ENCODE measurements at places on chromosomes 13 and 19.
A peak's percentile ranks its signal among the peaks of the same experiment; 100 is the strongest.

DNA sequence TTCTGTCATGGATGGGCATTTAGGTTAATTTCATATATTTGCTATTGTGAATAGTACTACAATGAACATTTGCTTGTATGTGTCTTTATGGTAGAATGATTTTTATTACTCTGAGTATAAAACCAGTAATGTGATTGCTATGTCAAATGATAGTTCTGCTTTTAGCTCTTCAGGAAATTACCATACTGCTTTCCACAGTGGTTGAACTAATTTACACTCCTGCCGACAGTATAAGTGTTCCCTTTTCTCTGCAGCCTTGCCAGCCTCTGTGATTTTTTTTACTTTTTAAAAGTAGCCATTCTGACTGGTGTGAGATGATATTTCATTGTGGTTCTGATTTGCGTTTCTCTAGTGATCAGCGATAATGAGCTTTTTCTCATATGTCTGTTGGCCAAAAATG is 6.5 kb downstream of the SIGLEC7 start:
- no peak for DNase-seq

DNA sequence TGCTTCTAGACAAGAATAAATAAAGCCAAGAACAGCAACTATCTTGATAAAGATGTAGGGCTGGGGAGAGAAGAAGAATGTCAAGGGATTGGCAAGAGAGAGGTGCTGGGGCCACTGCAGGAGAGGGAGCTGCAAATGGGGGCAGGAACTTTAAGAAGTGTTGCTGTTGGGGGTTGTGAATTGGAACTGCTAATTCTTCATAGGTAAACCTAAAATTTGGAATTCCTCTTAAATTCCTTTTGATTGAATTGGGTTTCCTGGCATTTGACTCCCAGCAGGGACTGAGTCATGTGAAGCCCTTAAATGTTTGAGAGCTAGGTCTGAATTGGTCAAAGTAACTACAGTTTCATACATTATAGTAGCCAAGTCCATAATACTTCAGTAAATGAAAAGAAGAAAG is 305.6 kb upstream of the TMTC4 start:
- DNase-seq: no peak

- peak; percentile 94 for DNase-seq
Measured at GRCh38 chr19:56142087-56142787, 1.1 kb downstream of the ZNF444 start.

- no peak for DNase-seq
Measured at GRCh38 chr19:11168568-11168967, 13.0 kb upstream of the SPC24 start.

GRCh38 chr13:114132419-114133121 is at the start of gene RASA3:
Gene RASA3 (minus strand): TSS chr13:114132623. CDS start chr13:114132489, 134 bp downstream.
- DNase-seq: no peak

GRCh38 chr13:56314765-56315164 is 826.0 kb upstream of the PRR20A start:
- no peak for DNase-seq

DNA sequence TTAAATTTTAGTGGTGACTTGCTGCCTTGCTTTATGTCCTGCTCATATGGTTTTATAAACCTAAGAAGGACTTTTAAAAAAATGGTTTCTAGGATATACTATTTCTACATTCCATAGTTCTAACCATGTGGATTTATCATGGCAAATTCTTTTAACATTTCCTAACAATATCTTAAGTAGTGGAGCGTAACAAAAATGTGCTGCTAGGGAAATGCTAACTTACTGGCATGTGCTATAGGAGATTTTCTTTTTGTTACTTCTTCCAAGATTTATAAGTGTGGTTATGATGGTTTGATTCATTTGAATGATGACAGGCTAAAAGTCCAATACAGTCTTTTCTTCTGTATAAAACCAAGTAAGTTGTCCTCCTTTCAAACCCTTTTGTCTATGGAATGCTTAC is 713.7 kb downstream of the SLITRK1 start:
- DNase-seq: no peak

GRCh38 chr13:98761126-98761985 is 8.9 kb upstream of the SLC15A1 start:
- no peak for DNase-seq

DNA sequence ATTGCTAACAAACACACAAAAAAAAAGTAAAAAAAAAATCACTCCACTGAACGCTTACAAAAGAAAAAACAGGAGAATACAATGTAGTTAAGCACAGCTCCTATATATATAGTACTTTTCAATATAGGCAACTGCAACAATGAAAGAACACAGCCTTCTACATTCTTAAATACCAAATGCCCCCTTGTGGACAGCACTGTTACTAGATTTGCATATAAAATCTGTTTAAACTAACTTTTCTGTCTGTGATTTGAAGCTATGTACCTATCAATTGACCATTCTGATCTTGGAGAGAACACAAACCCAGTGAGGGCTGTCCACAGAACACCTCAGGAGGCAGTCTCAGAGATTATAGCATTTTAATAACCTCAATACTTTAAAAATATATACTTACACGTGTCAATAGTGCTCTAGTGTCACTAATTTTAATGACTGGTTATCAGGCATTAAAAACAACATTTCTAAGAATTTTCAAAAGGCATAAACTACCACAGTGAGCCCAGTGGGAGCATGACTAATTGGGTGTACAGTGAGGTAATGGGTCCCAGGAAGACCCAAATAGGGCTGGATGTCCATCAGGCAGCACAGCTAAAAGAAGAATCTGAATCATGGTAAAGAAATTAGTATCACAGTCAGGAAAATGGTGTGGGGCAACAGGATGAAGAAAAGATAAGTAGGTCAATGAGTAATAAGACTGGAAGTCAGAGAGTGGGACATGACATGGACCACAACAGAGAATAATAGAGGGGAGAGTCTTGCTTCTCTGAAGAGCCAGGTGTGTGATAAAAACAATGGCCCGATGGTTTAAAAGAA is 22.2 kb downstream of the CCDC169 start:
- DNase-seq: peak; percentile 19

DNA sequence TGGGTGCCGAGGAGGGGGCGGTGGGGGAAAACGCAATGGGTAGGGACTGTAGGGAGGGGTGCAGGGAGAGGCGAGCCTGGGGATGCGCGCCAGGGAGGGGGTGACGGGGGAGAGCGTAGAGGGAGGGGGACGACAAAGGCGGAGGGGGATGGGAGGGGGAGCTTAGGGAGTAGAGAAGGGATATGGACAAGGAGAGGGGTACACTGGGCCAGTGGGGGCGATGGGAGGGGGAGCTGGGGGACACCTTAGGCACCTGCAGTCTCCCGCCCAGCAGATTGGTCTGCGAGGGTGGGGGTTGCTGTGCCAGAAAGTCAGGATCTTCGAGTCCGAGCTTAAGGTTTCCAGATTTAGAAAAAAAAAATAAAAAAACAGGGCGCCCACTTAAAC is 15.7 kb downstream of the CCDC124 start:
- DNase-seq: no peak

GRCh38 chr13:97945342-97945741 is 8.1 kb upstream of the IPO5 start:
- no peak for DNase-seq

- no peak for DNase-seq
Measured at GRCh38 chr13:39586151-39586550, 16.8 kb downstream of the LHFPL6 start.

DNA sequence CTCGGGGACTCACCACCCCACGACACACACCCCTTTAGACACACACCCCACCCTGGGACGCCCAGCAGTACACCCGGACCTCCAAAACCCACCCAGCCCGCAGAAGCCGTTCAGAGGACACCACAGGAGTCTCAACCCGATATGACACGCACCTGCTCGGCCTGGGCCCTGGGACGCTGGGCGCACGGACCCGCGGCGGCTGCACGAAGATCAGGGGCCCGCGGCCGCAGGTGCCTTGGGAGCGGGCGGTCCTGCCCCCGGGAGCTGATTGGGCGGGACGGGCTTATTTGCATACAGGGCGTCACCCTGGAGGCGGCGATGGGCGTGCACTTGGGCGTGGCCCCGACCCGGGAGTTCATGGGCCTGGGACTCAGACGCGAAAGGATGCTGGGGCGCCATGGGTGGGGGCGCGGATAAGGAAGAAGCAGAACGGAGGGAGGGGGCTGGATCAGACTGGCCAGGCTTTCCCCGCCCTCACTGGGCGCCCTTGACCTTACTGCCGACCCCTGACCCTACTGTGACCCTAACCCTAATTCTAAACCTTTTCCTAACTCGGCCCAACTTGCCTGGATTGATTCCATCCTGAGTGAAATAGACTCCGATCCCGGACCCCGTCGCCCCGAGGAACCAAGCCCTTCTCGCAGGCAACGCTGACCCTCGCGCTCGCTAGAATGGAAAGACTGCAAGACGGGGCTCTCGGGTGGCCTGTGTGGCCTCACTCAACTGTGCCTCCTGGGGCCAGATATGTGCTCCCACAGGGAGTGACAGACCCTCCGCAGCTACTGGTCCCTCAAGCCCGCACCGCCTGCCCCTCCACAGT is at the start of gene MEF2B:
Gene MEF2B, minus strand, starts transcription at position 211 of the 820 bp plus-strand sequence. CDS start 19,528 bp downstream, outside the sequence.
- peak; percentile 14 for DNase-seq

GRCh38 chr19:17429641-17430113 is 9.8 kb downstream of the MVB12A start:
- no peak for DNase-seq

GRCh38 chr13:103066079-103066780 is at the start of gene SLC10A2:
Gene SLC10A2 (minus strand): TSS chr13:103066417. CDS start chr13:103066249, 168 bp downstream.
- DNase-seq: no peak

- no peak for DNase-seq
Measured at GRCh38 chr13:79018166-79018565, 359.2 kb upstream of the OBI1 start.

DNA sequence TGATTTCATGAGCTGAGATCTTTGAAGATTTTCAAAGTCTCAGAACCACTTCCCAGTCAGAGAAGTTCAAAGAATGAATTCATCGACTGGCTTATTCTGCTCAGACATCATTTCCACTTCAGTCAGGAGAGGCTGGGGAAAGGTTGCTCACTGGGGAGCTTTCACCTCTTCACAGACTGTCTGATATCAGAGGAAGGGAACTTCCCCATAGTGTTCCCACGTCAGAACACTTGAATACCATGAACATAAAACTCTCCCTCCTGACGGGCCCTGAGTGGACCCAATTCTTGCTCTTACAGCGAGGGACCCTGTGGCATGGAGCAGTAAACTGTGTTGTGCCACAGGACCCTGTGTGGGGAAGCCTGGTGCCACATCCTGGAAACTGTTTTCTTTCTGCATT is 492.6 kb downstream of the COG6 start:
- DNase-seq: no peak

- DNase-seq: no peak
Measured at GRCh38 chr19:4310247-4311121, 6.1 kb downstream of the FSD1 start.

DNA sequence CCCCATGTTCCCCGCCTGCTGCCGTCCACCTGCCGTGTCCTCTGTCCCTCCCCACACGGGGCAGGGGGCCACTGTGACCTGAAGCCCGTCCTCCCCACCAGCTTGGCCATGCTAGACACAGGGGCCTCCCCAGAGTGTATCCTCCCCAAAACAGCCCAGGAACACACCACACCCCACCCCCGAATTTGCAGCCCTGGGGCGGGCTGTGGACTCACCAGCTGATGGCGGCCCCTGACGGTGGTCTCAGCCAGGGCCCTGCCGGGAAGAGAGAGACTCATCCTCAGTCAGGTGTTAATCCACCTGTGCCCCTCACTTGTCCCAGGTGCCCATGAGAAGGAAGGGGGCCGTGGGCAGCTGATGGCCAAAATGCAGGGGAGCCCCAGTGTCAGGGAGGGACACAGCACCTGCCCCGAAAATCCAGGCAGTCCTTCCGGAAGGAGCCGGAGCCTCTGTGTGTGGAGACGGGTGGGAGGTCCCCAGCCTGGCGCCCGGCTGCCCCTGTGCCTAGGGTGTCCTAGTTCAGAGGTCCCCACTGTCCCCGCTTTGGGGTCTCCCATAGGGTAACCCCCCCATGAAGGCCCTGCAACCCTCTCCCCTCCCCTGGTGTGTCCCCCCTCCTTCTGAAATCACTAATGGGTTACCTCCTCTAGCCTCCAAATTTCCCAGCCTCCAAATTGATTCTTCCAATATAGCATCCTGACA is 39.3 kb upstream of the TCF3 start:
- DNase-seq: no peak

GRCh38 chr13:32135056-32135390 is 103.4 kb downstream of the FRY start:
- no peak for DNase-seq

DNA sequence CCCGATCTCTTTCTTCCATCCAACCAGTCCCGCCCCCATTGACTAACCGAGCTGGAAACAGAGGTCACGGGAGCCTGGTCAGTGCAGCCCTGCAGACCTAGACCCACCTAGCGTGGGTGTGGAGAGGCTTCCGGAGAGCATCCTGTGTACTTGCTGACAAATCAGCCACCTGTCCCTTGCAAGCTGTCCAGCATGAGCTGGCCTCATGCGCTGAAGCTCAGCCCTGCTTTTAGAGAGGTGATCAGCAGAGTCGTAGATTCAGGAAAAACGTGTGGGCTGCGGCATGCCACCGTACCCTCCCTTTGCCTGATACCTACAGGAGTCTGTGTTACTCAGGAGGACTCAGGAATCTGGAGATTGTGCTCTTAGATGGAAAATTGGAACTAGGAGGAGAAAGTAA is 80.3 kb upstream of the UQCRFS1 start:
- DNase-seq: no peak

DNA sequence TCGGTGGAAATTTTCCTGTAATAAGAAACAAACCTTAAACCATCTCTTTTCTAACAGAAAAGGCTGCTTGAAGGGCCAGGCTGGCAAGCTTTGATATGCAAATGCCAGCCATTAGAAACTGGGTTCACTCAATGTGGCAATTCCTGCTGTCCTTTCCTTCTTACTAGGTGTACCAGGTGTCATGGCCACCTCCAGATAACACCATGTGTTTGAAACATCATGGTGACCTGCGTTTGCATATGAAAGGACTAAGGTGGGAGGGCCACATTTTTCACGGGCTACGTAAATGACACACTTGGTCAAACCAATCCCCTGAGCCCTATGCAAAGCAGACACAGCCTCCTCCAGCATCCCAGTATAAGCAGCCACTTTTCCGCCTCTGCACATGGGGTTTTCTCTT is 789.1 kb upstream of the SLITRK5 start:
- DNase-seq: no peak

GRCh38 chr19:4933528-4933927 is 24.2 kb downstream of the UHRF1 start:
- no peak for DNase-seq

DNA sequence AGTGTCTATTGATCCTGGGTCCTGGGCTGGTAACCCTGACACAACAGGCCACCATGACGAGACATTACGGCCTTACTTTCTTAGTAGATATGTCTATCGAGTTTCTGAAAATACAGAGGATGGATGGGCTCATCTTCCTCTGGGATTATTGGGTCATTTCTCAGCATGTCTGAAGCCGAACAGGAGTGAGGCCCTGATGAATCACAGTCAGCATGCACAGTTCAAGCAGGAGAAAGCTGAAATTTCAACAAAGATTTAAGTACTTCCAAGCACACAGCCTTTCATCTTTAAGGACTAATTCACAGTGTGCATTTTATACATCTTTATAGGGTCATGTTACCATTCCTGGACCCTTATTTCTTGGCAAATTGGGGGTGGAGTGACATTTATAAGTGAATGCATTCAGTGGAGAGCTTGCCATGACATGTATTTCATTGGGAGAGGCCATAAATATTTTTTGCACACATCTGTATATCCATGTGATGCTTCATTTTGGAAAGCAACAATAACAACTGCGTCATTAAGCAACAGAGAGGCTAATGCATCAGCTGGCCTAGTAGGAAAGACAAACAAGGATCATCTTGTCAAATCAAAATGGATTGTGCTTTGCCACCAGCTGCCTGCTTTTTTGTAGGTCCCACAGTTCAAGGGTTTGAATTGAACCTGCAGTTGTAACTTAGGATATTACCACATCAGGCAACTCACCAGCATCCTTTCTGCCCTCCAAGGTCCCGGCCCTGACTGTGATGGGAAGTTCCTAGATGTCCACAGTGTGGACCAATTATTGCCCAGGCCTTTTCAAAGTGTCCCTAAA is 143.5 kb downstream of the DNAJC15 start:
- DNase-seq: no peak
